ENCODE measurements at places on chromosomes 16 and 17. TPM values are rescaled to one million over a fixed set of nuclear protein-coding genes. Genes with fewer than 3 reads are reported as not detected.

DNA sequence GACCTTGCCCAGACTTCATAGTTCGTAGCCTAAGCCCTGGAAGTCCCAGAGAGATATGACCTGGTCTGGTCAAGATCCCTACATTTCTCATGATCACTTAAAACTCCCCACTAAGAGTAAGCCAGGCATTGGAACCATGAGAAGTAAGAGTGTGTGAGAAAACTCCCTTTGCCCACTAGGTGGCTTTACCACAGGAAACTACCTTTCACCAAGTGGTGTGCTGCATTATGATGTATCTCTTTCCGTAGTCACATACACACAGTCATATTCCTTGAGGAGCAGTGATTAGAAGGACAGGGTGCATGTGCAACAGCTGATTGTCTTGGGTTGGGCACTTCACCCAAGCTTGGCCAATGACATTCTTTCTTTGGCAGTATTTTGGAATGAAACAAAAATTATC lies 639.3 kb downstream of the KCNJ2 start:
- DNase-seq = no peak

DNA sequence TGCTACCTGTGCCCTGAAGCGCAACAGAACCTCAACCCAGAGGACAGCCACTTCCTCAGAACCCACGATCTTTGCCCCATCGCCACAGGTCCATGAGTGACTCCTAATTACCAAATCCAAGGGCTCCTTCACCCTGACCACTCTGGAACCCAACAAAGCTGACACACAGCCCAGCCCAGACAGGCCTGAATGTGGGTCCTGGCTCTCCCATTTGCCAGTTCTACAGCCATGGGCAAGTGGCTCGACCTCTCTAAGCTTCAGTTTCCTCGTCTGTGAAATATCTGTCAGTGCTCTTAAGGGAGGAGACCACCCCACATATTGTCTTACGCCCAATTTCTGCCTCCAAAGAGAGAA lies 18.0 kb upstream of the ENDOV start:
- DNase-seq = no peak

DNA sequence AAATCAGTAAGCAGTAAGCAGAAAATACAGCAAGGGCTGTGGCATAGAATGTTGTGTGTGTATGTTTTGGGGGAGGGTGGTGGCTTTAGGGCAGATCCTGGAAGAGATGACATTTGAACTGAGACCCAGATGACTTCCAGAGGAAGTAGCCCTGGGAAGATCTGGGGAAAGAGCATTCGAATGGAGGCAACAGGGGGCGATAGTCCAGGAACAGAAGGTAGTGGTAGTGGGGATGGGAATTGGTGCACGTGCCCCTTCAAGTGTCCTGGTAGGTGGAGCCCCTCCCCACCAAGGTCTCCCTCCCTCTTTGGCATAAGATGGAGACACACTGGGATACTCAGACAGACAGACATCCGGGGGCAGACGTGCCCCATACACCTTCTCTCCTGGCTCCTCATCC lies 14.1 kb downstream of the ARHGEF15 start:
- DNase-seq = no peak

DNA sequence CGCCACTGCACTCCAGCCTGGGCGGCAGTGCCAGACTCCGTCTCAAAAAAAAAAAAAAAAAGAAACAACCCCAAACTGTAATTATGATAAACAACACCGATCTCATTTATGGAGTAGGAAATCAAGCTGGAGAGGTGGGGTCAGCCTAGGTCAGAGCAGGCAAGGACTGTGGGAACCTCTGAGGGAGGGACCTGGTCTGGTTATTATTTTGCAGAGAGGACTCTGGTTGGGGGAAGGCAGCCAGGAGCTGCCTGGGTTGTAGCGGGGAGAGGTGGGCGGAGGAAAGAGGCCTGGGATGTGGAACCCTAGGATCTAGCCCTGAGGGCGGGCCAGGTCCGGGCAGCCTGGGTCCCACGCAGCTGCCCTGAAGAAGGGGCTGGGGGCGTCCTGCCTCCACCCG lies 10.9 kb upstream of the HS3ST6 start:
- no peak for DNase-seq

- no peak for DNase-seq
These were observed 22.3 kb downstream of the BAIAP2 start for GRCh38 chr17:81057079-81057730.

- no peak for DNase-seq
These were observed 39.0 kb downstream of the ZNF423 start for GRCh38 chr16:49816875-49817274.

GRCh38 chr17:9702914-9703780 lies 57.8 kb downstream of the USP43 start:
- no peak for DNase-seq

KCNH4 gene
- total RNA-seq = not detected

GRCh38 chr16:17476414-17477259 lies 5.9 kb upstream of the XYLT1 start:
- DNase-seq = peak; percentile 39

DNA sequence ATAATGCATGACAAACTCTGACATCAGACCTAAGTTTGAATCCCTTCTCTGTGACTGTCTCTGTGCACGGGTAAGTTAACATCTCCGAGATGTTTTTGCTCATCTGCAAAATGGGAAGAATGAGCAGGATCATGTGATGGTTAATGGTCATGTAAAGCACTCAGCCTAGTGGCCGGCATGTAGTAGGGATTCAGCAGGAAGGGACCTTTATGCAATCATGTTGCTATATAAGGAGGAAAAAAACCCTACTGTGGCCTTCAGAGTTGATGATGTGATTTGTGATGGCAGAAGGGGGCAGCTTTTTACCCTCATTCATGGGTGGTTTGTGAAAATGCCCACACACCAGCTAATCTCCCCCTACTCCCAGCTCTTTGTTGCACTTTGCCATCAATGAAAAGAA lies 24.1 kb downstream of the CLEC16A start:
- DNase-seq = no peak

GRCh38 chr17:76644995-76645394 lies 1.4 kb upstream of the ST6GALNAC1 start:
- DNase-seq = no peak

SLC43A2 gene
- total RNA-seq = 5.6 TPM

GRCh38 chr16:83955218-83956130 lies 2.4 kb downstream of the OSGIN1 start:
- no peak for DNase-seq

KRTAP17-1 gene
- total RNA-seq = not detected

DNA sequence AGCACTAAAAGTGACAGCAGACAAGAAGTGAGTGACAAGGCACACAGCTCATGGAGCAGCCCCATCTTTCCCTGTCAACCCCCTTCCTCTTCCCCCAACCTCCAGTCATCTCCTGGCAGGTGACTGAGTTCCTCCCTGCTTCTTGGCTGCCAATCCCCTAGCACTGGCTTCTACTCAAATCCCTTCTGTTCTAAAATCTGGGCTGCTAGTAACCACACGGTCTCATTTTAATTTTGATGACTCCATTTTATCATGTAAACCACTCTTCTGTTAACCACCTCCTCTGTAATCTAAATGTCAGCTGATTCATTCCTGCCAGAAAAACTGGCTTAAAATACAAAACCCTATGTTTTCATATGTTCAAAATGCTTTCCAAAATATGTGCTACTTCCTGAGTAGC lies 419.8 kb upstream of the MON1B start:
- DNase-seq = no peak

- DNase-seq = no peak
These were observed 31.5 kb downstream of the WSCD1 start for GRCh38 chr17:6101706-6102105.

CCDC182 gene
- not detected for total RNA-seq

- no peak for DNase-seq
These were observed 39.9 kb upstream of the ICAM2 start for GRCh38 chr17:64060331-64060730.

ABAT gene
- total RNA-seq = 2.3 TPM

CBX4 gene
- total RNA-seq = 30.9 TPM

GRCh38 chr16:86519649-86520316 lies 9.5 kb downstream of the FOXF1 start:
- no peak for DNase-seq

CCDC154 gene
- total RNA-seq = not detected

GRCh38 chr16:81491541-81492188 lies 47.1 kb downstream of the CMIP start:
- DNase-seq = no peak

GRCh38 chr17:70636517-70637133 lies 467.3 kb downstream of the KCNJ2 start:
- DNase-seq = no peak

- peak; percentile 63 for DNase-seq
These were observed 48.8 kb downstream of the DNAH3 start for GRCh38 chr16:21101631-21102420.

CHD9NB gene
- total RNA-seq = 4.6 TPM

VPS9D1 gene
- total RNA-seq = 9.8 TPM

DNA sequence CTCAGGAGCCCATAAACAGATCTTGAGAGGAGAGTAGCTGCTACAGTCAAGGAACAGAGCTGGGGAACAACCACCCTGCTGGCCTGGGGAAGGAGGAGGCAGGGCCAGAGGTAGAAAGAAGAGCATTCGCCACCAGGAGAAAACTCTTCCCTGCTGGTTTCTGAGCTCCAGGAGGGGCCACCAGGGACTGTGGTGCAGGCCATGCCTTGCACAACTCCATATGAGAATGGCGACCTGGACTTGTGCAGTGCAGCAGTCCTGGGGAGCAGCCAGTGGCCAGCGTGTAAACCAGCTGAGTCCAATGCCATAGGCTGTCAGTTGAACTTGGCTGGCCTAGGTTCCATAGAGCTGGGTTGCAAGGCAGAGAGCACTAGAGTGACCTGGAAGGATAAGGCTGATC lies 11.6 kb downstream of the SLC13A2 start:
- DNase-seq = no peak

GRCh38 chr16:86978445-86979030 lies 338.7 kb downstream of the C16orf95 start:
- no peak for DNase-seq

DNA sequence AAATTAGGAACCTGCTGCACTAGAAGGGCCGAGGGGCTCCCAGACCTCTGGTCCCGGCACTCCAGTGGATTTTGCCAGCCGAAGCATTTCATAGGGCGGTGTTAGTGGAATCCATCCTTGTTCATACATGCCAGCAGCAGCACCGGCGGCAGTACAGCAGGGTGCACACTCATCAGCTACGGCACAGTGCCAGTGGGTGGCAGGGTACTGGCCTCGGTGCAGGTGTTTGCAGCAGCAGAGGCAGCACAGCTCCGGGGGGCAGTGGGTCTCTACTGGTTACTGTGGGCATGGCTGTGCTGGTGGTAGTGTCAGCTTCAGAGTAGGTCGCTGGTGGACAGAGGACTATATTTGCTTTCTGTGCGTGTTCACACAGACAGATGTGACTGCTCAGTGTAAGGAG lies 985.7 kb downstream of the CDH8 start:
- DNase-seq = no peak

SLC52A1 gene
- total RNA-seq = 3.4 TPM

- DNase-seq = no peak
These were observed 4.6 kb downstream of the PIEZO1 start for GRCh38 chr16:88780142-88781062.

DNA sequence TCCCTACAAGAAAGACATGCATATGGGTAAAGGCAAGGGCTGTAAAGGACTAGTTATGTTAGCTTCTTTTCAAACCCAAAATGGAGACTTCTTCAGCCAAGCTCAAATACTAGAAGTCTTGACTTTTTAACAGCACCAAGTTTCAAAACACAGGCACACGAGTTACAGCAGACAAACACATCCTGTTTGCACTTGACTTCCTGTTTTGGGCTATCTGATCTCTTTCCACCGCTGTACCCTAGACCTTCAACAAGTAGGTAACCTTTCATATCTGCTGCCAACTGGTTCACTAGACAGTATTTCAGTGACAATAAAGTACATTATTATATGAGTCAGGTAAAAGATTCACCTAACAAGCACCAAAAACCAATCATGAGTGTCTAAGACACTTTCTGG lies 12.3 kb downstream of the RFFL start:
- no peak for DNase-seq

- no peak for DNase-seq
These were observed 8.8 kb upstream of the SSTR5 start for GRCh38 chr16:1063728-1064127.
